ENCODE measurements at places on chromosomes 6 and 20. TPM values are rescaled to one million over a fixed set of nuclear protein-coding genes. Genes with fewer than 3 reads are reported as not detected.
A peak's percentile ranks its signal among the peaks of the same experiment; 100 is the strongest.

GRCh38 chr6:157316871-157317814 is 6.2 kb downstream of the TMEM242 start:
- DNase-seq: no peak

DNA sequence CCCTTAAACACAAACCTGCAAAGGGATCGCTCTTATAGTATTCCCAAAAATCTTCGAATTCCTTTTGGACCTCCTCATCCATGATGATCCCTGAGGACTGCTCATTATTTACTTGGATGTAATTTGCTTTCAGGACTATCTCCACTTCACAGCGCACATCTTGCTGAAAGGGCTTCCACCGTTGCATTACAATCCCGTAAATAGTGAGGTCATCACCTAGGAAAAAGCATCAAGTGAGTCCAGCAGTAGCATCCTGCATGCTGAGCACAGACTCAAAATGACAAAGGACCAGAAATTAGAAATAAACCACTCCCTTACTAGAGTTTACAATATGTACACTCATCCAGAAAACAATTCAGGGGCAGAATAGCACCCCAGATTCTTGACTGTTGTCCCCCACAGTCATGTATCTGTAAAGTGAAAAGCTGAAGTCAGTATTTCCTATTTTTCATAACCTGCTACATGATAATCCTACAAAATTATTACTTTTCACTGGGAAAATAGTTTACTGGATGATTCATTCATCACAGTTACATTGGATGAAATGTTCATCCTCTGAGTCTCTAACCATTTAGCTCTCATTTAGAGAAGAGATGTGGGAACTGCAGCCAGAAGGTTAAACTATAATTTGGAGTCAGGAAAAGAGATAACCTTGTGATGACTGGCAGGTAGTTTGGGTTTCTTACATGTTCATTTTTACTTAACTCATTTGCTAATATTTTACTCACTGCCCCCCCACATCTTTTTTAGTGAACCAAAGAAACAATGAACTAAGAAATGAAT is 17.2 kb downstream of the MCM9 start:
- no peak for DNase-seq

Gene SPTLC3
- 1.0 TPM for total RNA-seq

Gene SLPI
- not detected for total RNA-seq

- no peak for DNase-seq
These were observed 11.3 kb downstream of the NOX3 start for GRCh38 chr6:155444120-155444917.

Gene HLA-DOA
- 8.3 TPM for total RNA-seq

Gene PDYN
- total RNA-seq: not detected

GRCh38 chr6:74534465-74535211 is 671.2 kb downstream of the COL12A1 start:
- DNase-seq: no peak

DNA sequence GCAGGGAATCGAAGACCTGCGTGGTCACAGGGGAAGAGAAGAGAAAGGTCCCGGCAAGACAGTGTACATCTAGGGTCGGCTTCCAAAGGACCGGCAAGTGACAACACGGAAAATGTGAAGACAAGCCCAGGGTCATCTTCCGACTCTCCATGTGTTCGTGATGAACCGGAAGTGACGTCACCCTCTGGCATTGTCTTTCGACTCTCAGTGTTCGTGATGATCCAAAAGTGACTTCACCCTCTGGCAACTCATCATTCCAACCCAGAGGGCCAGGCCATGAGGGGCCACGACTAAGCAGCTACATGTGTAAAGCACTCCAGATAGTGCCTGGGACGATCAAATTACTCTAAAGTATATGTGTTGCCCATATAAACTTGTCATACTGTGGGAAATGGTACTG is 290.8 kb downstream of the THBS2 start:
- DNase-seq: no peak

DNA sequence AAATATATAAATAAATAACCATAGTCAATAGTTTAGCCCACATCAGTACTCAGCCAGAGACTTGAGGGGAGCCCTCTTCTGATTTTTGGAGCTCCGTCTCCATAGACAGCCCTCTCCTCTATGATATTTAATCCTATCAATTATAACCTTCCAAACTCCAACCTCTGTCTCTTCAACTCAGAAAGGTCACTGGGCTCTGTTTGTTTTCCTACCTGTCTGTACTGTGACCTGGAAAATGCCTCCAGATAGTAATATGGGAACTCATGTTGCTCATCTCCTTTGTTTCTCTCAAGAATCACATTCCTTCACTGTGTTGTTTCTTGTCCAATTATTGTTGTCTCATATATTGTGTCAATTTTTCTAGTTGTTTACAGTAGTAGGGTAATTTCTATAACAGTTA is 409.7 kb downstream of the CDKAL1 start:
- no peak for DNase-seq

GRCh38 chr6:84652356-84653026 is 111.9 kb downstream of the TBX18 start:
- no peak for DNase-seq

Gene OARD1
- total RNA-seq: 38.9 TPM

DNA sequence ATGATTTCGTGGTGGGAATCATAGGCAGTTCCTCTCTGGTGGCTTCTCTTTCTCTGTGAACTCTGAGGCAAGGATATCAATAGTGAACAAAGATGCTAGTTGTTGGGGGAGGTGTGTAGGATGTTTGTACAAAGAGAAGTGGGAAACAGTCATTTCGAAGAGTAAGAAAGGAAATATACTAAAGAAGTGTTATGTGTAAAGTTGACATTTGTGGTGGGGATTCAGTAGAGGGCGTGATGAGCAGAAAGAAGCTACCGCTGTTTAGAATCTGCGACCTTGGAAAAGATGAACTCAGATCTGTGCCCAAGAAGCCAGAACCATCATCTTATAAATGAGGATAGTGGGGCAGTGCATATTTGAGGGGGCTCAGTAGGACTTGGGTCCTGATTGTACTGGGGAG is 11.4 kb downstream of the SLC35F1 start:
- DNase-seq: no peak

DNA sequence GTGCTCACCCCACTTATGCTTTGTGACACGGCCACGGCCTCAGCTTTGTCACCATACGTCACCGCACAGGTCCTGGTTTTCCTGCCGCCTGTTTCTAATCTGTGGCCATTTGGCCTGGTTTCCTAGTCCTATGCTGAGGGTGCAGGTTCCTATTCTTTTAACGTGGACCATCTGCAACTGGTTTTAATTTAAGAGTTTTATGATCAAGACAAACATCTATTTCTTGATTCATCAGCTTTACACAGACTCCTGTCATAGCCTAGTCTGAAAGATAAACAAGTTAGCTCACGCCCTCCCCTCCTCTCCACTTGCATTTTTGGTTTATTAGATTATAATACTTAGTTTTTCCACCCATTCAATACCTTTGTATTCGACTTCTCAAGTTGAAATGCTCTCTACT is 97.5 kb upstream of the RPS6KA2 start:
- DNase-seq: no peak

Gene LY6G6C
- not detected for total RNA-seq

Gene GCNT2
- 7.5 TPM for total RNA-seq

Gene LHFPL5
- not detected for total RNA-seq

Gene RAET1L
- total RNA-seq: not detected

Gene ADAM33
- total RNA-seq: not detected

Gene PCK1
- total RNA-seq: not detected

GRCh38 chr20:575230-575629 is 31.6 kb upstream of the CSNK2A1 start:
- DNase-seq: no peak

Gene APMAP
- 60.7 TPM for total RNA-seq

- no peak for DNase-seq
These were observed 43.5 kb downstream of the CDS2 start for GRCh38 chr20:5170341-5170740.

Gene AAR2
- total RNA-seq: 22.3 TPM

- peak; percentile 64 for DNase-seq
These were observed 2.2 kb downstream of the TFAP2A start for GRCh38 chr6:10412461-10413261.

DNA sequence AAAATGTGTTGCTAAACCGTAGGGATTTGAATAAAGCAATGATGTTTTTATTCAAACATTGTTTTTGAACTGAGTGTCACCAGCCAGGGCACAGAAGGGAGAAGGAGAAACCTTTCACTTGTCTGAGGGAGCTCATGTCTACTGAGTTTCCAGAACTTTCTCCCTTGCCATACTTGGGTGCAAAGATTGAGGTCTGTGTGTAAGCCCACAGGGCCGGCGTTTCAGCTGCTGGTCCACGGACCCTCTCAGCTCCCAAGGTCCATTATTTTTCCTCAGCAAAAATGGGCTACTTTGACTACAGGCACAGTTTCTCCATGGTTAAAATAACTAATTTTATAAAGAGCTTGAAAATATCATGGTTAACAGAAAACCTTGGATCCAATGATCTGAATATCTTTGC is 32.6 kb downstream of the PSMG4 start:
- no peak for DNase-seq

DNA sequence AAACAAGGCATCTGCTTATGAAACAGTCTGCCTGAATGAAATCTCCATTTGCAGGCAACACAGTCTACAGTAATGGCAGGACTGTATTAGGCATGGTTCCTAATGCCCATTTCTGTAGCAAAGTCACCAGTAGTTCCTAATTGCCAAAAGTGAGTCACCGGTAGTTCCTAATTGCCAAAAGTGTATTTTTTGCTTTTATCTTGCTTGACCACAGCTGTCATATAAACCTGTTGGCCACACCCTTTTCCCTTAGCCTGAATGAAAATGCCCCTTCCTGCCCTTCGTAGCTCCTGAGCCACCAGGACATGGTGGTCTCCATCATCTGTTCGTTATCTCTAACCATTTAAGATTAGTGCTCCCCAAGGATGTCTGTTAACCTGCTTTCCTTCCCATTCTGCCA is 34.5 kb downstream of the MTHFD1L start:
- no peak for DNase-seq

Gene DCDC2
- total RNA-seq: 0.14 TPM

Gene HEY2
- total RNA-seq: 0.22 TPM

Gene OVOL2
- total RNA-seq: not detected

- DNase-seq: no peak
These were observed 205.7 kb downstream of the EPM2A start for GRCh38 chr6:145529582-145529981.

DNA sequence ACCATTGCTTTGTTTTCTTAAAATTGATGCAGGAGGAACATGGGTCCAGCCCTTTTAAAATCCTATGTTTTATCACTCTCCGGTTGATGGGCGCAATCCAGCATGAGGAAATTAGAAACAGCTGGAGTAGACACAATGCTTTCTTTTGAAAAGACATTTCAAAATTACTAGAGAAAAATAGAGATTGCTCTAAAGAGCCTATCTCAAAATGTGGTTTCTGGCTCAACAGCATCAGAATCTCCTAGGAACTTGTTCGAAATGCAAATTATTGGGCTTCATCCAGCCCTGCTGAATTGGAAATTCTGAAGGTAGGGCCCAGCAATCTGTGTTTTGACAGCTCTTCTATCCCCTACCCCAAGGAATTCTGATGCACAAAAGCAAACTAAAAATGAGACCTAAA is 190.8 kb upstream of the BMP2 start:
- DNase-seq: no peak

- DNase-seq: no peak
These were observed 26.4 kb upstream of the MCM3 start for GRCh38 chr6:52310932-52311331.

DNA sequence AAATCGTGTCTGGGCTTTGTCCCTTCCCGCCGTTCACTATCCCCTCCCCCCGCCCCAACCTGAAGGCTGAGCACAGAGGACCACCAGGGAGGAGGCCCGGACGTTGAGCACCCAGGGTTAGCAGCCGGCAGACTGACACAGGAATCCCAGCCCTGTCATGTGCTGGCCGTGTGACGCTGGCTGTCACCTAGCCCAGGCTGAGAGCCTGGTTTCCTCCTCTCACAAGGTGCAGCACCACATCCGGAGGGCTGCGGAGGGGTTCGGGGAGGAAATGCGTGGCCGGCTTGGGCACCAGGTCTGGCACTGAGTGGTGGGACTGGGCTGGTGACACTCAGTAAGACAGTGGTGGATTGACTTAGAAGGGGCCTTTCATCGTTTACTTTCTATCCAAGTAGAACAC is 4.6 kb upstream of the LSM14B start:
- DNase-seq: peak; percentile 80

- DNase-seq: no peak
These were observed 27.8 kb downstream of the FOXP4 start for GRCh38 chr6:41573985-41574384.

DNA sequence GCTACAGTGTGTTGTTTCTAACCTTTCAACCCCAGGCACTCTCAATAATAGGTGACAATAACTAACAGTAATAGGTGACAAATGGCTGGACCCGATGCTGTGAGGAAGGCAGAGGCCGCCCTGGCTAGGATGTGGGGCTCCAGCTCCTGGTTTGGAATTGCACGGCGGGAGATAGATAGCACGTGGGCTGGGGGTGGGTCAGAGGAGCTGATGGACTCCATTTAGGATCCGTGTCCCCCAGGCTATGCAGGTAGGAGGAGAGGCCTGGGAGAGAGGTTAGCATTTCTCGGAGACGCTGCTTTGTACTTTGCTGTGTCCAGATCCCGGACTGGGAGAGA is 61.4 kb downstream of the EZR start:
- DNase-seq: no peak

Gene LAMA4
- total RNA-seq: not detected

- no peak for DNase-seq
These were observed 16.3 kb downstream of the PKIG start for GRCh38 chr20:44598423-44599305.

DNA sequence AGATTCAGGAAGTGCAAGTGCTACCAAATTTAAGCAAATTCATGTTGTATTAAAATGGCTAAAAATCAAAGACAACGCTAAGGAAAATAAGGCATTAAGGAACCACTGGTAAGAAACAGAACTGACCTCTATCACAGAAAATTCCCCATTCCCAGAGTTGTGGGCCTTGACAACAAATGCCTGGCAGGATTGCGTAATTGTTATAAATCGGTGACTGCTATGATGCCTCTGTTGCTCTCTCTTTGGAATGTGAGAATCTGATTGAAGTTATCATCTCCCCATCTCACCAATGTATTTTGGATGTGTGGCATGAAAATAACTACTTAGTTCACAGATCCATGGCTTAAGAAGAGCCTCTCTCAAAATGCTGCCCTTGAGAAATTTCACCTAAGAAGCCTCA is 257.3 kb downstream of the OGFRL1 start:
- DNase-seq: no peak

DNA sequence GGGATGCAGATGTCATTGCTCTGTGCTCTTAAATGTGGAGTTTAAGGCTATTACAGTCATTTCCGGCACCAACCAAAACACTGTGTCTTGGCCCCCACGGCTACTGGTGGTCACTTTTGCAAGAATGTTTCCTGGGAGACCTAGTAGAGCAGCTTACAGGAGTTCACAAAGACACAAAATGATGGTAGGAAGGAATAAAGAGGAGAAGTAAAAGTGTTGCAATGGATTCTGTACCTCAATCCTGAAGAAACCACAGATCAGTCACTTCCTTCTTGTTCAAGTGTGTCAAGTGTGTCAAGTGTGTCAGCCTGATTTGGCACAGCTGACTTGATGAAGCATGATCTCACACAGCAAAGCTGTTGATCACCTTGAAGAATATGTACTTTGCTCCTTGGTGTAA is 344.0 kb downstream of the PLCB1 start:
- DNase-seq: no peak
